Activated CD4-positive, alpha-beta memory T cell treated with anti-CD3 and anti-CD28 coated beads for 36 hours (primary cell): ENCODE measurements at places on chromosomes 3 and 15. TPM values are rescaled to one million over a fixed set of nuclear protein-coding genes. Genes with fewer than 3 reads are reported as not detected.

The SLITRK3 gene
- not detected for total RNA-seq

The ASB14 gene
- total RNA-seq: not detected

The CSPG5 gene
- total RNA-seq: 0.41 TPM

- DNase-seq: peak; percentile 7
These were observed 8.8 kb downstream of the KLF15 start for GRCh38 chr3:126348308-126348920.

DNA sequence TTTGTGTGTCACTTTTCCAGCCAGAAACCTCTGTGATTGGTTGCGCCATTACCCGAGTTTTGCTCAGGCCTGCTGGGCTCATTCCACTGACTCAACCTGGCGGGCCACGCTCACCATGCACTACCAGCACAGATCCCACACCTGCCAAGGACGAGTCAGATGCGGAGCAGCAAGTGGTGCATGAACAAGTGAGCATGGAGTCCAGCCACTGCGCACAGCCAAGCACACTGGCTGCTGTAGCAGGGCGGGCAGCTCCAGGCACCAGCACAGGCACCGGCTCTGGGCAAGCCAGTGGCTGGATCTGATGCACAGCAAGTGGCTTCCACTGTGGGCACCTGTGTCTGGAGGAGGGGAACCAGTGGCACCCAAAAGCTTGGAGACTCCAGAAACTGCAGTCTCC lies 110.4 kb downstream of the CBLB start:
- DNase-seq: no peak

GRCh38 chr3:153137626-153138025 lies 24.4 kb upstream of the RAP2B start:
- DNase-seq: no peak

DNA sequence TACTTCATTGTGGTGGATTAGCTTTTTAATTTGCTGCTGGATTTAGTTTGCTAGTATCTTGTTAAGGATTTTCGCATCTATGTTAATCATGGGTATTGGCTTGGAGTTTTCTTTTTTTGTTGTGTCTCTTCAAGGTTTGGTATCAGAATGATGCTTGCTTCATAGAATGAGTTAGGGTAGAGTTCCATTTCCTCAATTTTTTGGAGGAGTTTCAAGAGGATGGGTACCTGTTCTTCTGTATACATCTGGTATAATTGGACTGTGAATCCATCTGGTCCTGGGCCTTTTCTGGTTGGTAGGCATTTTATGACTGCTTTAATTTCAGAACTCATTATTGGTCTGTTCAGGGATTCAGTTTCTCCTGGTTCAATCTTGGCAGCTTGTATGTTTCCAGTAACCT lies 335.6 kb downstream of the EDEM1 start:
- DNase-seq: no peak
